Non-pigmented ciliary epithelial cell (primary cell): ENCODE measurements at places on chromosomes 5 and 9.

GRCh38 chr5:102523541-102524175 lies 24.9 kb upstream of the SLCO6A1 start:
- no peak for DNase-seq

- no peak for DNase-seq
Observed at GRCh38 chr5:90473396-90474234, 956 bp downstream of the MBLAC2 start.

GRCh38 chr9:111900858-111901612 lies 4.4 kb downstream of the UGCG start:
- DNase-seq: no peak

- no peak for DNase-seq
Observed at GRCh38 chr5:178203670-178204181, 607 bp upstream of the HNRNPAB start.

GRCh38 chr5:15693933-15694332 lies 194.0 kb downstream of the FBXL7 start:
- DNase-seq: no peak

DNA sequence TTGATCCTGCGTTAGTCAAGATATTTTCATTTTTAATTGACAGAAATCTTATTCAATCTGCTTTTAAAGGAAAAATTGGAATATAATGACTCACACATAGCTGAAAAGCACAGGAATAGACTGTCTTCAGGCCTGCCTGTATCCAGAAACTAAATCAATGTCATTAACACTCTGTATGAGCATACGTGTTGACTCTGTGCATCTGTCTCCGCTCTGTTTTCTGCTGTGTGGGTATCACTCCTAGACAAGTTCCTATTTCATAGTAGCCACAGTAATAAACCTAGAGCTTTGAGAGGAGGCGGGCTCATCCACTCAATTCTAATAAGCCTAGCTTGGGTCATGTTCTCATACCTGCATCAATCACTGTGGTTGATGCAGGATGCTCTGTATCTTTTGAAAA lies 267.6 kb downstream of the KCTD16 start:
- no peak for DNase-seq

- no peak for DNase-seq
Observed at GRCh38 chr5:35073160-35073559, 25.4 kb upstream of the AGXT2 start.

- DNase-seq: peak; percentile 11
Observed at GRCh38 chr9:37371565-37372464, 50.7 kb upstream of the GRHPR start.

DNA sequence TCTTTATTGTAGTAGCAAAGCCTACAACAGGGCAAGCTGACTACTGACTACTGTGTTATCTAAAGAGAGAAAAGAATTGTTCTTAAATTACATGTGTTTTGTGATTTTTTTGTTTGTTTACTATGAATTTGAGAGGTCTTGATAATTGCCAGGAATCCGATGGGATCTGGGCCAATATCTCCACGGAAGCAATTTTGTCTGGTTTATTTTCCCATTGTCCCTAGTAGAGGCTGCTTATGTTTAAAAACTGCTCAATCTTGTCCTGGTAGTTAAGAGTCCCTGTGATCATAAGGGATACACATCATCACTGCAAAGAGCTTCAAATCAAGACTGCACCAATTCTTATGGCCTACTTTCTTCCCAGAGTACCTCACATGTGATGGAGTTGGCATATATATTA lies 94.4 kb downstream of the GLDC start:
- DNase-seq: no peak

DNA sequence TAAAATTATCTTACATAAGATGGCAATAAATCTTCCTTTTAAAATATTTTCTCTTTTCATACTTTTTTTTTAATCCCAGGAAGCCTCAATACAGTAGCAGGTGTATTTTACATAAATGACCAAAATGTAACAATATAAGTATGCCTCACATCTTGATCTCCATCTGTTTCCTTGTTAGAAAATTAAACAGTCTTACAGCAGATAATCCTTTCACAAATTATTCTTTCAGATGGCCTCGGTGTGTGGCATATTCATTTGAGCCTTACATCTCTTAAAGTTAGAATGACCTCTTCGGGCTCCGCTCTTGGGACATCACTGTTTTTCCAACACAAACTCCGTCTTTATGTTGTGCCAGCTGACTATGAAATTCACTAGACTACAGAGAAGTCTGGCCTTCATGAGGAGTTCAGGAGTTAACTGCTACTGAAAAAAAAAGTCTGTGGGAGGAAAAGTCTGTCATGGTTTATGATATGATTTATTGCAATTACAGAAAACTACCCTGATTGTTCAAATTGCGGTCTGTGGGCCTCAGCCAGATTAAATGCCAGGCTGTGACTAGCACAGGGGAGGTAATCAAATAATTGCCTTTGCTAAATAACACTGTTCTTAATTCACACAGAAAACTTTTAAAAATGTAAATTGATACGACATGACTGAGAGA lies 292.9 kb upstream of the PUM3 start:
- DNase-seq: no peak

DNA sequence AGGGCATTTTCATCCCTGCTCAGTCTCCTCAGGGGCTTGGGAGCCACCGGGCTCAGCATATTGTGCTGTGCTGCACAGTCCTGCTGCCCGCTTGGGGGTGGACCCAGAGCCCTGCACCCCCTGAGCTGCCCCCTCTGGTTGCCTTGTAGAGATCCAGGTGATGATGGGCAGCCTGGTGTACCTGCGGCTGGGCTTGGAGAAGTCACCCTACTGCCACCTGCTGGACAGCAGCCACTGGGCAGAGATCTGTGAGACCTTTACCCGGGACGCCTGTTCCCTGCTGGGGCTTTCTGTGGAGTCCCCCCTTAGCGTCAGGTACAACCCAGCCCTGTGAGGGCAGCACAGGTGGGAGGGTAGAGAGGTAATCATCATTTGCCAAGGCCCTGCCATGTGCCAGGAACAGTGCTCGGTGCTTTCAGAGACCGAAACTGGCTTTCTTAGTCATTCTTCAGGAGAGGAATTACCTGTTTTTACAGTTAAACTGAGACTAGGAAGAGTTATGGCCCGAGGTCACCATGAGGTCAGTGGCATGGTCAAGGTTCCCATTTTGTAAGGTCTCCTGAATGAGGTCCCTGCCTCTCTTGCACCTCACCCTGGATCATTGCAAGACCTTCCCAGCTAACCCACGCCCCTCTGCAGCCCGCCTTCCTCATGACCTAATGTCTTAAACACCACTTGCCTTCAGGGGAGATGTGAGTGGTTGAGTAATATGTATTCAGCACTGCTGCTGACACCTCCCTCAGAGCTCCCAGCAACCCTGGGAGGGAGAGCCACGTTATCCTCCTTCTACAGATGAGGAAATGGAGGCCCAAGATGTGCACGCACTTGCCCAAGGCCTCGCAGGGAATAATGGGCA lies 7.5 kb downstream of the NHP2 start:
- no peak for DNase-seq

GRCh38 chr5:61322738-61323725 lies 9.0 kb upstream of the ZSWIM6 start:
- DNase-seq: no peak

DNA sequence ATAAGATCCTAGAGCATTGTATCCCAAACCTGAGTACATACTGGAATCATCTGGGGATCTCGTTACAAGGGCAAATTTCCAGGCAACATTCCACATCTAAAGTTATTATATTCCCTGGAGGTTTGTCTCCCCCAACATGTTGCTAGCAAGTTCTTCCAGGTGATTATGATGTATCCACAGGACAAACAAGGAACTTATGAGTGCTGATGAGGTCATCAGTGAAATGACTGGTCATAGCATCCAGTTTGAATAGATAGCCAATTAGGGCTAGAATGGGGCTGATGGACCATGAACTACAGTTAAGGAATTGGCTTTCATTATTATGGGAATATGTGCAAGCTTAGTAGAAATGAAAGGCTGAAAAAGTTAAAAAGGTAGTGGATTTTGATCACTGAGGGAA lies 115.2 kb downstream of the CWC27 start:
- no peak for DNase-seq

DNA sequence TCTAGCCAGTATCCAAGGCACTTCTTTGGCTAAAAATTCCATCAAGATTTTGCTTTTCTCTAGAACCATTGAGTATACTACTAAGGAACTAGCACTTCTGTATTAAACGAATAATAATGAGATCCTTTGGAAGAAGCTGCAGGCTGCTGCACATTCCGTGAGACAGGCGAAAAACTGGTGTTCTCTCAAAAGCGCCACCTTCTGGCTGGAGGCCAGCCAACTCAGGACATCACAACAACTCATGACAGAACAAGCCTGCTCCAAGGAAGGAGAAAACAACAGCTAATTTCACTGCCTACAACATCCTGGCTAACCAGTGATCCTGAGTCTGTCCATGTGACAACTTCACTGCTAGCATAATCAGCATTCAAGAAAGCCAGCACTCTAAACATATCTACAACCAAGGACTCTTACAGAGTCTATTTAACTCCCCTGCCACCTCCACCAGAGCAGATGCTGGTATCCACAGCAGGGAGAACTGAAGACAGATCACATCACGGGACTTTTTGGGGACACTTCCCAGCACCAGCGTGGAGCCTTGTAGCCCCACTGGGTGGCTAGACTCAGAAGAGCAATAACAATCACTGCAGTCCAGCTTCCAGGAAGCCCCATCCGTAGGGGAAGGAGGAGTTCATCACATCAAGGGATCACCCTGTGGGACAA lies 150.5 kb downstream of the YTHDC2 start:
- no peak for DNase-seq

DNA sequence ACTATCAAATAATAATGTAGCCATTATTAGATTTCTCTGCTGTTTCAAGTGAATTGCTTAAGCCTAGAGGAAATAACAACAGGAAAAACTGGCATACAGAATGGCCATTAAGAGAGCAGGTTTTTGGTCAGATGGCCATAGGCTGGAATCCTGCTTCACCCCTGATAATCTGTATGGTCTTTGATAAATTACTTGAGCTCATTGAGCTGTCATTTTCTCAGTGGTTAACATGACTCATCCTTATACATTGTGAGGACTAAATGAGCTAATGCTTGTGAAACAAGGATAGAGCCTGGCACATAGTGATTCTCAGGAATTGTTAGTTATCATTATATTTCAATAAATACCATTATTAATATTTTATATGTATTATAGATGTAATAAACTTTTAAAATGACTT lies 516.5 kb downstream of the KIF4B start:
- DNase-seq: no peak

DNA sequence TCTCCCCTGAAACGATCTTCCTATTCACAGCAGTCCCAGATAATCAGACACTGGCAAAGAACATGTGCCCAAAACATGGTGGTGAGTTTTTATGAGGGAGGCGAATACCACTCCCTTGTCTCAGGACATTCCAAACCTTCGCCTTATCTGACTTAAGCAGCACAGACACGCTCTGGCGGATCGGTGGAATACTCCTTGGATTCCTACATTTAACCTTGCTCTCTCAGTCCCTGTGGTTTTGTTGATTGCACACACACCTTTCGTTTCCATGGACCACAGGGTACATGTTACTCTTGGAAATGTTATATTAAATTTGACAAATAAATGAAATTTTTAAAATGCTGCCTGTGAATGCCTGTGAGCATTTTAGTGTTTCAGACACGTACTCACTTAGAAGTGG lies 87.8 kb upstream of the CPEB4 start:
- DNase-seq: no peak

- no peak for DNase-seq
Observed at GRCh38 chr5:73352649-73353230, 95.8 kb downstream of the FOXD1 start.

GRCh38 chr5:5533927-5534326 lies 111.5 kb downstream of the ICE1 start:
- DNase-seq: no peak

GRCh38 chr5:922436-923280 lies 30.0 kb downstream of the TRIP13 start:
- no peak for DNase-seq

- DNase-seq: no peak
Observed at GRCh38 chr5:37841203-37841602, 1.4 kb upstream of the GDNF start.

DNA sequence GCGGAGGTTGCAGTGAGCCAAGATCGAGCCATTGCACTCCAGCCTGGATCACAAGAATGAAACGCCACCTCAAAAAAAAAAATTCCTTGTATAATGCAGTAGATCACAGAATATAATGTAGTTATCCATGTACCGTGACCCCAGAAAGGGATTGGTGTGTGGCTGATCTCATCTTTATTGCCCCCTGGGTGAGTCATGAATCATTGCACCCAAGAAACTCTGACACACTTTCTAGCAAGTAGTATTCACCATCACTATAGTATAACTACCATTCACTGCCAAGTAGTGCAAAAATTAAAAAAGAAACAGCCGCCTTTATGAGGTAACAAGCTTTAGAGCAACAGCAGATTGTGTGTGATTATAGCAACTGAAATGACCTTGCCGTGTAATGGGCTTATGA lies 23.7 kb upstream of the ANKH start:
- DNase-seq: no peak

- peak; percentile 84 for DNase-seq
Observed at GRCh38 chr5:31225118-31225517, 31.6 kb downstream of the CDH6 start.

DNA sequence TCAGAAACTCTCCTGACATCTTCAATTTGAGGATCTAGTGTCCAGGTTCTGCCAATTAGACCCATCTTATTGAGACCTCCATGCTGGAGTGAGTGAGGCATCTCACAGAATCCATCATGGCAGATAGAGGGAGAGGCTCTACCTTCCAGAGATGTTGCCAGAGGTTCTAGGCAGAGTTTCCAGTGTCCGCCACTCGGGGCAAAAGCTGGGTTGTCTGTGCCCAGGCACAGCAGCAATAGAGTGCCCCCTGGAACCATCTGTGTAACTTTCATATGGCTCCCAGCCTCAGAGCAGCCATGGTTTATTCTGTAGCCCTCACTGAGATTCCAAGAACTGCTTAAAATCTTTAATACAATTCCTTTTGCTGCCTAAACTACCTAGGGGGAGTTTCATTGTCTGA lies 16.6 kb upstream of the CCDC112 start:
- DNase-seq: no peak

DNA sequence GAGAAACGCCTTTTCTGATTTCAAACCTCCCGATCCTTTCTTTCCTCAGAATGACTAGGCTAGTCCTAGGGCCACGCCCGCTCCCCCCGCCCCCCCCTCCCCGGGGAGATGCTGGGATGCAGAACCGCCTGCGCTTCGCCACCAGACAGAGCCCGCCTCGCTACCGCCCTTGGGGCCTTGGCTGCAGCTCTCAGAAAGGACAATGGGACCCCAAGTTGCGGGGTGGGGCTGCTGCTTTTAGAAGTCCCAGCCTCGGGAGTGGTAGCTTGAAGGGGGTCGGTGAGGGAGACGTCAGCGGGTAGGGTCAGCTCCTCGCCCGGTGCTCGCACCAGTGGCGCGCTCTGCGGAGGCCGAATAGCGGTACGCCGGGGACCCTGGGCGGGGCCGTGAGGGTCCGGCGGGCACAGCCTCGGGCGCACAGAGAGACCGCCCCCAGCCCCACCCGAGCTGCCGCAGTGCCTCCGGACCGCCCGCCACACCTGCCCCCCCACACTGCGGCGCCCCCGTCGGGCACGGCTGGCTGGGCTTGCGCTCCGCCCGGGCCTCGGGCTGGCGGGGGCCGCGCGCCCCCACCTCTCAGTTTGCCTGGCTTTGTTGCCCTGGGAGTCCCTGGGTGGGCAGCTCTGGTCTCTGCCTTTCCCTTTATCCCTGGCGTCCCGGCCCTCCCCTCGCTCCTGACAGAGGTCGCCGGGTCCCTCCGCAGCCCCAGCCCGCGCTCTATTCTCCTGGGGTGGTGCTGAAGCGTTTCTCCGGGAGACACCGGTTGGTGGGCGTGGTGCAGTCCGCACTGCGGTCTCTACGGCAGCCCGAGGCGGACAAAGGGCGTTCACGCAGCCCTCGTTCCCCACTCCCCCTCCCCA lies 1.2 kb downstream of the MAP1B start:
- DNase-seq: peak; percentile 23

GRCh38 chr9:85173967-85174366 lies 504.4 kb downstream of the NTRK2 start:
- DNase-seq: no peak
